Upper lobe of right lung (tissue), 1 donor: ENCODE measurements at places on chromosomes 4 and X. TPM values are rescaled to one million over a fixed set of nuclear protein-coding genes. Genes with fewer than 3 reads are reported as not detected.

TRIML2 gene
- total RNA-seq, result not detected

DNAAF6 gene
- not detected for total RNA-seq

PHKA1 gene
- total RNA-seq, result 4.2 TPM

CHRDL1 gene
- total RNA-seq, result 95.8 TPM

DNA sequence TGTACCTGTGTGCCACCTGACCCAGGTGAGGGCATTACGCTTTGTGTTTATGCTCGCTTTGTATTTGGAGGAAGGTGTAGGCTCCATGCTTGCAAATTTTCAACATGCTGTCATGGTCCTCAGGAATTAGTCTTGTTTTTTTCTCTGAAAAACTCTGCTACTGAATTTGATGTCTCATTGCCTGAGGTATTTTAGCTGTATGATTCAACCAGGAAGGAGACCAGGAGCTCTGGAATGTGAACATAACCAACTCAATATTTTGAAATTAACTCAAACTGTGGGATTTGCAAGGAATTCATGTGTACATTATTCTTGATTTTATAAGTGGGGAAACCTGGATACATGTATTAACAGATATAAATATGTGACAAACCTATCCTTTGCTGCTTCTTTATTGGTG, 134.1 kb downstream of the SLC4A4 start:
- no peak overlapping the region for H3K4me3 ChIP-seq
- no peak for DNase-seq
- no peaks in the 10 kb centered on the region for H3K36me3 ChIP-seq
- no peaks in the 10 kb centered on the region for H3K4me1 ChIP-seq
- no peaks in the 10 kb centered on the region for H3K27me3 ChIP-seq
- H3K27ac ChIP-seq, result no peak overlapping the region

- peaks cover 29% of the 10 kb centered on the region for H3K36me3 ChIP-seq
- H3K4me1 ChIP-seq, result no peaks in the 10 kb centered on the region
- no peaks in the 10 kb centered on the region for H3K27me3 ChIP-seq
- no peak overlapping the region for H3K27ac ChIP-seq
Observed at GRCh38 chrX:71604141-71604540, 14.2 kb downstream of the CXCR3 start.

GRCh38 chr4:56055991-56056390, 107.2 kb downstream of the CEP135 start:
- H3K36me3 ChIP-seq, result no peaks in the 10 kb centered on the region
- DNase-seq, result no peak
- H3K27me3 ChIP-seq, result peaks cover 27% of the 10 kb centered on the region

DNA sequence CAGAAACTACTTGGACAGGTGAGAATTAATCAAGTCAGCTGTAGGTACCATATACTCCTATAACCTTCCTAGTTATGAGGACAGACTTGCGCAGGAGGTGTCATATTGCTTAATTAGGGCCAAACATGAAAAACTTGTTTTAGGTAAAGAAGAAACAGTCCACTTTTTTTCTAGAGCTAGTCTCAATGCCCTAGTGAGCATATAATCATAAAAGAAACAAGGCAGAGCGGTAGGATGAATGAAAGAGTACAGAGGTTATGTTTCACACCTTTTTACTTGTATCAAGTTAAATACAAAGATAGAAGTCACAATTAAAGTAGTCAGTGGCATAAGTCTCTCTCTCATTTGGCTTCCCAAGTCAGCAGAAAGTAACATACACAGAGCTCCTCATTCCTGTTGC, 88.9 kb downstream of the RPS6KA6 start:
- no peaks in the 10 kb centered on the region for H3K27me3 ChIP-seq
- no peak for DNase-seq
- no peaks in the 10 kb centered on the region for H3K4me1 ChIP-seq
- H3K4me3 ChIP-seq, result no peak overlapping the region
- H3K36me3 ChIP-seq, result no peaks in the 10 kb centered on the region

GRCh38 chr4:68396756-68397155, 46.9 kb upstream of the YTHDC1 start:
- H3K27me3 ChIP-seq, result no peaks in the 10 kb centered on the region
- H3K4me1 ChIP-seq, result no peaks in the 10 kb centered on the region
- DNase-seq, result no peak
- H3K36me3 ChIP-seq, result no peaks in the 10 kb centered on the region
- no peak overlapping the region for H3K4me3 ChIP-seq

GRCh38 chr4:159104694-159105414, 2.0 kb downstream of the RAPGEF2 start:
- H3K4me1 ChIP-seq, result peaks cover 21% of the 10 kb centered on the region
- no peaks in the 10 kb centered on the region for H3K36me3 ChIP-seq
- peak overlapping the region; percentile 71 for H3K4me3 ChIP-seq
- peak overlapping the region; percentile 94 for H3K27ac ChIP-seq
- no peak for DNase-seq

- H3K4me1 ChIP-seq, result peaks cover 7% of the 10 kb centered on the region
- peak overlapping the region; percentile 68 for H3K4me3 ChIP-seq
- H3K27ac ChIP-seq, result peak overlapping the region; percentile 90
- H3K27me3 ChIP-seq, result no peaks in the 10 kb centered on the region
- no peaks in the 10 kb centered on the region for H3K36me3 ChIP-seq
- no peak for DNase-seq
Observed at GRCh38 chrX:118345045-118345463, 852 bp upstream of the WDR44 start.

GRCh38 chr4:186825069-186825468, 101.4 kb upstream of the FAT1 start:
- H3K36me3 ChIP-seq, result no peaks in the 10 kb centered on the region
- no peaks in the 10 kb centered on the region for H3K4me1 ChIP-seq

DNA sequence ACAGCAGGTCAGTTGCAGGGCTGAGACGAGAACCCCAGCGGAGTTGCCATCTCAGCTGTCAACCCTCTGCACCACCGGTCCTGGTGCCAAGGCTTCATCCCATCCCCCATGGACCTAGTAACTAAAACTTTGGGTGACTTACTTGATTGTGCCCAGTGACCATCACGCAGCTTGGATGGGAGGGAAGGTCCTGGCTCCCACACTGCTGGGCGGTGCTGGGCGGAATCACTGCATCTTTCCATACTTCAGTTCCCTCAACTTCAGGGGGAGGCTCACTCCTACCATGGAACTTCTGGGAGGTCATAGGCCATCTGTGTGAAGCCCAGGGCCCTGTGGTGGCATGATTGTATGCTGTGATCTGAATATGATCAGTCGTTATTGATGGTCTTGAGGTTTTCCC, 26.2 kb upstream of the JAKMIP1 start:
- H3K27me3 ChIP-seq, result peaks cover 23% of the 10 kb centered on the region
- no peak overlapping the region for H3K4me3 ChIP-seq
- no peaks in the 10 kb centered on the region for H3K36me3 ChIP-seq
- no peak overlapping the region for H3K27ac ChIP-seq

DNA sequence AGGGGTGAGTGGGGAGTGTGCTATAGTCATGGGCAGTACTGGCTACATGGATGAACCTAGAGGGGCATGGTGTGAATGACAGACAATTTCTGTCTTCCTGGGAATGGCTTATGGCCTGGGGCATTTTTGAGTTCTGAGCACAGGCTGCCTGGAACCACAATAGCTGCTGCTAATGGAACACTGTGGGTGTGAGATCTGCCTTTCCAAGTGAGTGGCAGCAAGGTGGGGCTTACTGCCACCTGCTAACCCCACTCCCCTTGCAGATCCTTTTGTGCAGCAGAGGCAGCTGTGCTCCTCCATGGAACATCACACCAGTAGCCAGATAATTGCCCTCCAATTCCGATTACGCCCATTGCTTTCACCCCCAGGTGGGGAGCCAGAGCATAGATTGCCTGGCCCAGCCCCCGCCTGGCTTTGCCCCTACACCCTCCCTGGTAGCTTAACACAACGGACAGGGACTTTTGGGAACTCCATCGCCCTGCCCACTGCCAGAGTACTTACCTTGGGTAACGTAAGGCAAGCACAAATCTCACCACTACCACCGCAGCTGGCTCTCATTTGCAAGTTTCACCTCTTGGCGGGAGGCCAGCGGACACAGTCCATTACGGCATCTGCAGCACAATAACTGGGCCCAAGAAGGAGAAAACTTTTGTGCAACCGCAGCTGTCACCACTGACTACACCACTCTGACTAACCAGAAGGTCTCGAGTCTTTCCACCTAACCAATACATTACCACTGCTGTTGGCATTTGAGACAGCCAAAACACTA, 421.2 kb upstream of the NWD2 start:
- no peaks in the 10 kb centered on the region for H3K27me3 ChIP-seq
- DNase-seq, result no peak
- no peaks in the 10 kb centered on the region for H3K4me1 ChIP-seq
- no peaks in the 10 kb centered on the region for H3K36me3 ChIP-seq
- no peak overlapping the region for H3K4me3 ChIP-seq
